ENCODE measurements at places on chromosomes 16 and 17. TPM values are rescaled to one million over a fixed set of nuclear protein-coding genes. Genes with fewer than 3 reads are reported as not detected.

The ZNF213 gene
- total RNA-seq, result 5.2 TPM

The VAMP2 gene
- 35.2 TPM for total RNA-seq

The TBX21 gene
- total RNA-seq, result 1.0 TPM

The GNGT2 gene
- 1.5 TPM for total RNA-seq

The KRT20 gene
- total RNA-seq, result not detected

The CSH2 gene
- not detected for total RNA-seq

The ZG16B gene
- total RNA-seq, result not detected

The PHB1 gene
- total RNA-seq, result 127 TPM

The PRDM7 gene
- total RNA-seq, result not detected

The KRT36 gene
- total RNA-seq, result not detected

The IRF8 gene
- total RNA-seq, result 2.4 TPM

The ADAD2 gene
- 0.54 TPM for total RNA-seq

The CCDC40 gene
- 17.3 TPM for total RNA-seq

The WNT9B gene
- not detected for total RNA-seq

The CIITA gene
- total RNA-seq, result 14.3 TPM

The FAHD1 gene
- 52.5 TPM for total RNA-seq

The NDE1 gene
- total RNA-seq, result 14.7 TPM

The AXIN2 gene
- total RNA-seq, result 44.7 TPM

The MFSD6L gene
- total RNA-seq, result 2.4 TPM

The SAMD14 gene
- total RNA-seq, result 0.71 TPM

The GJC1 gene
- 6.1 TPM for total RNA-seq

The ESRP2 gene
- total RNA-seq, result 86.9 TPM

The HCRT gene
- not detected for total RNA-seq

The FZD2 gene
- total RNA-seq, result 7.1 TPM

The KRT9 gene
- not detected for total RNA-seq

The KLHL10 gene
- total RNA-seq, result not detected
